Epithelial cell of umbilical artery (primary cell): ENCODE measurements at places on chromosomes 16 and 17. TPM values are rescaled to one million over a fixed set of nuclear protein-coding genes. Genes with fewer than 3 reads are reported as not detected.

The RRAD gene
- 0.65 and 1.5 TPM in 2 replicates for total RNA-seq

The GP1BA gene
- total RNA-seq: not detected in 2 replicates

The GALR2 gene
- not detected in 2 replicates for total RNA-seq

The SCGB1C2 gene
- total RNA-seq: not detected in 2 replicates

The PNMT gene
- total RNA-seq: not detected in 2 replicates
